Inflammatory macrophage (primary cell): ENCODE measurements at places on chromosomes 3 and 15.

GRCh38 chr15:30889196-30889595, 14.5 kb upstream of the FAN1 start:
- DNase-seq = no peak

GRCh38 chr3:32467333-32468070, 35.1 kb downstream of the CMTM6 start:
- DNase-seq = peak; percentile 67

DNA sequence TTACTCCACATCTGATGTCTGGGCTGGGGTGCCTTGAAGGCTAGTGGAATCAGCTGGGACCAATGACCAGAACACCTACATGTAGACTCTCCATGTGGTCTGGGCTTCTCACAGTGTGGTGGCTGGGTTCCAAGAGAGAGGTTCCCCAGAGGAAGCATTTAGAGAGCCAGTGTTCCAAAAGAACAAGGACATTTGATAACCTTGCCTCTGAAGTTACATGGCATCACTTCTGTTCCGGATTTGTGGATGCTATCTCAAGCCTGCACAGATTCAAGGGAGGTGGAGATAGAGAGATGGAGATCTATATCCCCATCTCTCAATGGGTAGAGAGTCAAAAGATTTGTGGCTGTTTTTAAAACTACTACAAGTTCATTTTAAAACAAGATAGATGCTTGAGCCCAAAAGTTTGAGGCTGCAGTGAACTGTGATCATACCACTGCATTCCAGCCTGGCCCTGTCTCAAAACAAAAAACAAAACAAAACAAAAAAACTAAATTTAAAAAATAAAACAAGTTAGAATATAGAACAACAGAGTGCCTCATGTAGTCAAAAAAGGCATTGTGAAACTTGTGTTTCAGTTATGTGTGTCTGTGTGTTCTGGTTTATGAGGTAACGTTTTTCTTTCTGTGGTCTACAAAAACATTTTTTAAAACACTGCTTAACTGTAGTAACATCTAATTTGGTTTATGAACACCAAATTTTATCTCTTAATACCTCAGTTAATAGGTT, 44.8 kb downstream of the PDE8A start:
- no peak for DNase-seq

GRCh38 chr3:183046883-183047282, 52.4 kb downstream of the MCCC1 start:
- no peak for DNase-seq

DNA sequence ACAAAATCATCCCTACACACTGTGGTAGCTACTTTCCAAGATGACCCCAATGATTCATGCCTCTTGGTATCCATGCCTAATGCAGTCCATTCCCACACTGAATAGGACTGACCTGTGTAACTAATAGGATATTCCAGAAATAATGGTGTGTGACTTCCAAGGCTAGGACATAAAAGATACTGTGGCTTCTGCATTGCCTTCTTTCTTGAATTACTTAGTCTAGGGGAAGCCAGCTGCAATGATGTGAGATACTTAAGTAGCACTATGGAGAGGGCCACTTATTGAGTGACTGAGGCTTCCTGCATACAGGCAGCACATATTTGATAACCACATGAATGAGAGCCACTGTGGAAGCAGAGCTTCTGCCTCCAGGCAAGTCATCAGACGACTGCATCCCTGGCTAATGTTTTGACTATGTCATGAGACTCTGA, 50.1 kb downstream of the NR1I2 start:
- no peak for DNase-seq

DNA sequence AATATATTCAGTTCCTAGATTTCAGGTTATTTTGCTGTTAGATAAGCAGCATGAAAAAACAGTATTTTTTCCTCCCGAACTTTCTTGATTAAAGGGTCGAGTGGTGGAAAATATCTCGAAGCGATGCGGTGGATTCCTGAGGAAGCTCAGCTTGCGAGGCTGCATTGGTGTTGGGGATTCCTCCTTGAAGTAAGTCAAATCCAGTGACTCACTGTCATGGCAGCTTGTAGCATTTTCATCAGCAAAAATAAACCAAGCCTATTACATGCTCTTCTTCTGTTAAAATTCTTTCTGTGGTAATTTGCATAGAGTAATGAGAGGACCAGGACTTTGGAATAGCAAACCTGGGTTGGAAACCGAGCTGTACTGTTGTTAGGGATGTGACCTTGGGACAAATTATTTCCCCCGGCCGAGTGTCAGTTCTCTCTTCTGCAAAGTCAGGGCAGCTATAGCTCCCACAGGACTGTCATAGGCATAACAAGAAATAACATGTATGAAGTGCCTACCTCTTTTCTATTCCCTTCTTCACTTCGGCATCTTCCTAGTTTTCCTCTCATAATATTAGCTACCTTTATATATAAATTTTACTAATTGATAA, 75.6 kb downstream of the UBP1 start:
- DNase-seq = no peak

DNA sequence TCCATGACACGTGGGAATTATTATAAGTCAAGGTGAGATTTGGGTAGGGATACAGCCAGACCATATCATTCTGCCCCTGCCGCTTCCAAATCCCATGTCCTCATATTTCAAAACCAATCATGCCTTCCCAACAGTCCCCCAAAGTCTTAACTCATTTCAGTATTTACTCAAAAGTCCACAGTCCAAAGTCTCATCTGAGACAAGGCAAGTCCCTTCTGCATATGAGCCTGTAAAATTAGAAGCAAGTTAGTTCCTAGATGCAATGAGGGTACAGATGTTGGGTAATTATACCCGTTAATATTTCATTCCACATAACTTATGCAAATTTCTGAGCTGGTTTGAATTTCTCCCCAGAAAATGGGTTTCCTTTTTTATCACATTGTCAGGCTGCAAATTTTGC, 47.7 kb downstream of the RNF111 start:
- no peak for DNase-seq

GRCh38 chr3:188508454-188508853, 354.5 kb downstream of the LPP start:
- DNase-seq = no peak
